Stimulated activated CD4-positive, alpha-beta T cell treated with anti-CD3 and anti-CD28 coated beads, Interleukin-1b, Interleukin-23, amount 100 ng/mL, for 1 hour (primary cell): ENCODE measurements at places on chromosomes 6 and 20.

- DNase-seq, result no peak
Observed at GRCh38 chr20:53914781-53915445, 155.5 kb downstream of the BCAS1 start.

DNA sequence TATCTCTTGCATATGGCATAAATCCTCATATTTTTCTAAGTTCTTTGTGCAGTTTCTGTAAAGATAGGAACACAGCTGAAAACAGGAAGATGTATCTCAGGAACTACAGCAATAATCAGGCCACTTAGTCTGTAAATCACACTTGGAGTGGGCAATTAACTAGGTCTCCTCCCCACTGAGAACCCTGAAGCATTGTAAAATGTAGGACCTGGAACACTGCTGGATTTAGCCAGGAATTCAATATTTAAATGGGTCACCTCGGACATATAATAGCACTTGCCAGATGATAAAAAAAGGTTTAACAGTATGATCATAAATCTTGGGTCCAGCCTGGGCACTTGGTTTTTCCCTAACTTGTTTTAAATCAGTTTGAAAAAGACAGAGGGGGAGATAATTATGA is 155.0 kb downstream of the GRM1 start:
- DNase-seq, result no peak

GRCh38 chr20:18019068-18019467 is 38.6 kb downstream of the OVOL2 start:
- DNase-seq, result no peak

GRCh38 chr6:93453956-93454355 is 34.6 kb upstream of the EPHA7 start:
- DNase-seq, result no peak

- no peak for DNase-seq
Observed at GRCh38 chr20:21393816-21394519, 3.4 kb downstream of the NKX2-4 start.

- DNase-seq, result no peak
Observed at GRCh38 chr6:154461348-154461747, 49.1 kb downstream of the CNKSR3 start.

DNA sequence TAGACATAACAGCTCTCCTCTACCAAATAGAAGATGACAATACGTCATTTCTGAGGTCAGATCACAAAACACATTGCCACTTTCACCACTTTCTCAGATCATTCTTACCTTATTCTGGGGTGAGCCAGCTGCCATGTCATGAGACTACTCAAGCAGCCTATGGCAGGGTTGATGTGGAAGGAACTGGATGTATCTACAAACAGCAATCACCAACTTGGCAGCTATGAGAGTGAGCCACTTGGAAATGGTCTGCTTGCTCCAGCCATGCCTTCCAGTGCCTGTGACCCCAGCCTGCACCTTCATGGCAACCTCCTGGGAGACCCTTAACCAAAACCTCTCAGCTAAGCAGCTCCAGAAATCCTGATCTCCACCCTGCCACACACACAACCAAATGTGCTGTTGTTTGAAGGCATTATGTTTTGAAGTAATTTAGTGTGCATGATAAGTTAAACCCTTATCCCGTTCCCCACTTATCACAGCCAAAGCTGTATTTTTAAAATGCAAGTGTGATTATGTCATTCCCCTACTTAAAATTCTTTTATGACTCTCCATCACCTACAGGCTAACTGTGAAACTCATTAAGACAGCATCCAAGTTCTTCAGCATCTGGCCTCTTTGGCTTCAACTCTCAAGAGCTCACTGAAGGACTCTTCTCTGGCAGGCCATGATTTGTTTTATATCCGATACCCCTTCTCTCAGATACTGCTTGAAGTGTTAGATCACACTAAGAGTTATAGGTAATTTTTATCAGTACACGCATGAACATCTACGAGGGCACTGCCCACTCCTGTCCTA is 150.6 kb downstream of the LY86 start:
- DNase-seq, result no peak

DNA sequence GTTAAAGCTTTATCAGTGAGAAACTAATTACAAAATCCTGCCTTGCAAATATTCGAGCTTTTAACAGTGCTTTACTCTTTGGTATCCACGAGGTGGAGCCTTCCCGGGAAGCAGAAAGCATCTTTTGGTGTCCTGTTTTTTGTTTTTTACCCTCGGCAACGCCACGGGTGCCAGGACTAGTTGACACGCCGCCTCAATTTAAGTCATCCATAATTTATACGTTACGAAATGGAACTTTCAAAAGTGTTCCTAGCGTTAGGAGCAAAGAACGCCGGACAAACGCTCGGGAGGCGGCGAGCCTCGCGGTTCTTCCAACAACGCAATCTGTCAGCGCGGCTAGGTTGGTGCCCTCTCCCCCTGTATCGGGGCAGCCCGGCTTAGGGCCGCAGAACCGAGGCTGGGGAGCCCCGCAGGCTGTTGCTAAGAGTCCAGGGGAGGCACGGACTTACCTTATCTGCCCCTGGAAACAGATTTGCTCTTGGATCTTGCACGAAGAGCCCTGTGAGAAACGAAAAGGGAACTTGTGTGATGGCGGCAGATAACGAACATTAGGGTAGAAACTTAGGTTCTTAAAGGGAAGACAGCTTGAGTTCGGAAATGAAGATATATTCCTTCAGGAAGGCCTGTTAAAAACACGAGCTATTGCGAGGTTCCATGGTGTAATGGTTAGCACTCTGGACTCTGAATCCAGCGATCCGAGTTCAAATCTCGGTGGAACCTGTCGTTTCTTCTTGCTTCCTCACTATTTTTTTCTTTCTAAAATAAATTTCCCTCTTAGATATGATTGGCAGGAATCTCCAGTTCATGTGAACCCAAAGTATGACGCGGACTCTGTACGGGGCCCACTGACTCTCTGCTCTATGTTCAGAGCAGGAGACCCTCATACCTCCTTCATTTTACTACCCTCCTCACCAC is 46.2 kb upstream of the ZNF184 start:
- no peak for DNase-seq

GRCh38 chr6:109197061-109197460 is 101.8 kb downstream of the CEP57L1 start:
- no peak for DNase-seq

DNA sequence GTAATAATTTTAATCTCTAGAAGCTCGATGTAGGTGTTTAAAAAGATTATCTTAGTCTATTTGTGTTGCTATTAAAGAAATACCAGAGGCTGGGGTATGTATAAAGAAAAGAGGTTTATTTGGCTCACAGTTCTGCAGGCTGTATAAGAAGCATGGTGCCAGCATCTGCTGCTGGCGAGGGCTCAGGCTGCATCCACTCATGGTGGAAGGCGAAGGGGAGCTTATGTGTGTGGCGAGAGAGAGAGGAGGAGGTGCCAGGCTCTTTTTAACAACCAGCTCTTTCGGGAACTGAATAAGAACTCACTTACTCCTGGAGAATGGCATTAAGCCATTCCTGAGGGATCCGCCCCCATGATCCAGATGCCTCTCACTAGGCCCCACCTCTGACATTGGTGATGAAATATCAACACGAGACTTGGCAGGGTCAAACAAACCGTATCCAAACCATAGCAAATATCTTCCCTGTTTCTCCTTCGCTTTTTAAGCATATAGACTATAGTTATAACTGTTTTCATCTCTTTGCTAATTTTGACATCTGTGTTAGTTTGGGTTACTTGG is 24.5 kb downstream of the CHMP4B start:
- no peak for DNase-seq

DNA sequence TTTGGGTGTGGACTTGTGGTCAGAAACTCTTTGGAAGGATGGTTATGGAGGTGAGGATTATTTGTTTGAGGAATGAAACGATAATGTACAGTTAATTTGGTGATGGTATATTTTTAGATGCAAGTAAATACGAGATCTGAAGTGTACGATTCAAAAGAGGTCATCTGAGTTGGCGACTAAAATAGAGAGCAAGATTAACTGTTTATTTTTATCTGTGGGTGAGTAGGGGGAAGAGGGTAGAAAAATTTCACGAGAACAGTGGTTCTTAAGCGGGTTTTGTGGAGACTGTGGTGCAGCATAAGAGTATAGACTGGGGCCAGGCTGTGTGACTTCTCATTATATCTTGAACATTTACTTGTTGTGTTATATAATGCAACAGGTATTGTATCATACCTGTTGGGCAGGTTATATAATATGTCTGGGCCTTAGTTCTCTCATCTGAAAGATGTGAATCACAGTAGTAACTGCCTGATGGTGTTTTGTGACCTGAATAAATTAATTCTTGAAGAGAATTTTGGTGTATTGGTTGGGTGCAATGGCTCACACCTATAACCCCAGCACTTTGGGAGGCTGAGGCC is 171.2 kb downstream of the JARID2 start:
- DNase-seq, result no peak

DNA sequence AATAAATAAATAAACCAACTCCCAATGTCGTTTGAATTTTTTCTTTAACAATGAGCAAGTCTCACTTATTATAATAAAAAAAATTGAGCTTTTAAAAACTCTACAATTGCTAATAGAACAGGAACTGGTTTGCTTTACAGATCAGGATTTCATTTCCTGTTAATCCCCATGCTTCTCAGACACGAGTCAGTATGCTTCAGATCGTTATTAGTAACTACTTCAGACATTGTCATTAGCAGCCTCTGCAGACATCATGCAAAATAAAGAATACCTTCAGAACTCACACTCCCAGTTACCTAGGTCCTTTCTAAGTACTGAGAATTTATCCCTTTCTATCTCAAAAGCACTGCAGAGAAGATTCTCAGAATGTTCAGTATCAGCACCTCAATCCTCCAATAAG is 10.0 kb upstream of the FAM210B start:
- DNase-seq, result no peak

GRCh38 chr6:38272222-38272621 is 367.5 kb downstream of the BTBD9 start:
- no peak for DNase-seq

DNA sequence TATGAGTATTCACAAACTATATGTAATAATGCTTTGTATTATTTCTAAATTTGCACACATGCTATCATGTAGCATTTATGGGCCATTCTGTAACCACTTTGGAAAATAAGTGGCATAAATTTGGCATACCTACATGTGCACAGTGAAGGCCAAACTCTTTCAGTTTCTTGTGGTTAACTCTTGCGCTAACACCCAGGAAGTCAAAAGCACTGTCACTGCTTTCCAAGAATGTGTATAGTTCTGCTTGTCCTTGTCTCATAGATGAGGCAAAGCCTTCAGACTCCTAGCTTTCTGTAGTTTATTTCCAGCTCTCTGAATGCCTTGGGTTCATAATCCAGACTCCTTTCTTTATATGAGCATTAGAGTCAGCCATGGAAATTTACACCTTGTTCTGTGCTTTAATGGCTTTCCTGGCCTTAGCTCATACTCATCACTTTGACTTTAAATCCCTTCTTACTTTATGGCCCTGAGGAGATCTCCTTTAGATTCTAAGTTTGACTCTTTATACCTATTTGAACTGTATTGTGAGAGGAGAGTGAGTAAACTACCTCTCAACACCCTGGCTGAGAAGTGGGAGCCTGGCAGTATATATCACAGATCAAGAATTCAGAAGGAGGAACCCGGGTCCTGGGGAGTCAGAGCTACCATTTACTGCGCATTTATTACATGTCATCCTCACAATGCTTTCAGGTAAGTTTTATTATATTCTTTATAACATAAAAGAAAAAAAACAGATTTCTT is 949 bp upstream of the SLC17A3 start:
- DNase-seq, result no peak

GRCh38 chr6:12476484-12476883 is 186.3 kb downstream of the EDN1 start:
- no peak for DNase-seq

DNA sequence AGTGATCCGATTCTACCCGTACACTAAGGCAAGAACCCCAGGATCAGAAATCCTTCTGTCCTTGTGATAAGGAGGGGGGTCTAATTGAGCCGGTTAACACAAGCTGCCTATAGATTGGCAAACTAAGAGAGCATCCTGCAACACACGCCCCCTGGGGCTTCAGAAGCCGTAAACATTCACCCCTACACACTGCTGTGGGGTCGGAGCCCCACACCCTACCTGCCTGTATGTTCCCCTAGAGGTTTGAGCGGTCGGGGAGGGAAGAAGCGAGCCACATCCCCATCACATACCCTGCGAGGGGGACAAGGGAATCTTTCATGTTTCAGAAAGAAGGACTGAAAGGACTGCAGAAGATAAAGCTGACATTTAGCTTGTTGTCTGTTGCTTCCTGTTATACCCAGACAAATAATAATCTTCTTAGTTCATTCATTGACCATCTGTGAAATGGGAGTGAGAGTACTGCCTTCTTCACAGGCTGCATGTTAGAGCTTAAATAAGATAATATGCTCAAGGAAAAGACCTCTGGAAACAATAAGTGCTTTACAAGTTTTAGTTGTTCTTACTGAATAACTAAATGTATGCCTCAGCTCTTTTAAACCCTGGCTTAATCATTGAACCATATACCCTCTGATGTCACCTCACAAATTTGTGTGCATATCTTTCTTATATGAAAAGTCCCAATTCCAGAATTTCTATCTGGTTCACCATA is 74.2 kb upstream of the RNF217 start:
- no peak for DNase-seq

DNA sequence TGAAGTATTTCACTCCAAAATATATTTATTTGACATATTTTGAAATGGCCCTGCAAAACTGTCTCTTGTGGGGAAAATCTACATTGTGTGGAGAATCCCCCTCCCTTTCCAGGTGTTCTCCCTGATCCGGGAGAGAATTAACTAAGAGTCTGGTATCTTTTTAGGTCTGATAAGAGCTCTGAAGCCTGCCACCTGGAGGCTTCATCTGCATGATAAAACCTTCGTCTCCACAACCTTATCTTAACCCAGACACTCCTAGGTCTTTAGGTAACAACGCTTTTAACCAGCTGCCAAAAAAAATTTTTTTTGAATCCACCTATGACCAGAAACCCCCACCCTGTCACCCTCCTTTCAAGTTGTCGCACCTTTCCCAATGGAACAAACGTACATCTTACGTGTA is 43.0 kb downstream of the FAM184A start:
- no peak for DNase-seq

DNA sequence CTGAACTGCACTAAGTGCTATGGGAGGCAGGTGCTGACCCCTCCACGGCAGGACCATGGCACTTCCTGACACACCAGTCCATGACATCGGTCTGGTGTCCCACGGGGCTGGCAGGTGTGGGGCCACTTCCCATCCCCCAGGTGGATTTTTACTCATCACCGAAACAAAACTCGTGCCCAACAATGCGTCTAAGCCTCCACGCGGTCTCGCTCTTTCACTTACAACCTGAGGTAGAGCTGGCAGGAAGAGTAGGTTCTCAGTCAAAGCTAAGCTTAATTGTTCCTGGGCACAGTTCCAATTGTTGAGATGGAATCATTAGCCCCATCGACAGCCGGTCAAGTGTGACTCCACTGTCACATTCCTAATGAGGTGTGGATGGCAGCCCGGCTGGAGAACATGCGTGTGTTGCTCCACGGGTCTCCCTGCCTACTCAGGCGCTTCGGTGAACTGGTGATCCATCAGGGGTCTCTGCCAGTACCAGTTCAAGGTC is 125.7 kb downstream of the SLC23A2 start:
- no peak for DNase-seq
